ENCODE measurements at places on chromosomes 16 and 17. TPM values are rescaled to one million over a fixed set of nuclear protein-coding genes. Genes with fewer than 3 reads are reported as not detected.
A peak's percentile ranks its signal among the peaks of the same experiment; 100 is the strongest.

Gene PITPNM3
- total RNA-seq = 13.7 TPM

Gene PPY
- not detected for total RNA-seq

Gene ATP2C2
- 188 TPM for total RNA-seq

Gene SEZ6
- 0.81 TPM for total RNA-seq

Gene CCL4
- 4.5 TPM for total RNA-seq

Gene FMNL1
- 5.4 TPM for total RNA-seq

Gene ZNF768
- total RNA-seq = 58.7 TPM

Gene CBLN1
- 0.39 TPM for total RNA-seq

Gene IL17C
- total RNA-seq = not detected

Gene YPEL2
- 27.2 TPM for total RNA-seq

Gene SSTR5
- not detected for total RNA-seq

Gene SLC13A5
- not detected for total RNA-seq

GRCh38 chr17:64164596-64165285 is 34.8 kb upstream of the ERN1 start:
- DNase-seq = no peak

DNA sequence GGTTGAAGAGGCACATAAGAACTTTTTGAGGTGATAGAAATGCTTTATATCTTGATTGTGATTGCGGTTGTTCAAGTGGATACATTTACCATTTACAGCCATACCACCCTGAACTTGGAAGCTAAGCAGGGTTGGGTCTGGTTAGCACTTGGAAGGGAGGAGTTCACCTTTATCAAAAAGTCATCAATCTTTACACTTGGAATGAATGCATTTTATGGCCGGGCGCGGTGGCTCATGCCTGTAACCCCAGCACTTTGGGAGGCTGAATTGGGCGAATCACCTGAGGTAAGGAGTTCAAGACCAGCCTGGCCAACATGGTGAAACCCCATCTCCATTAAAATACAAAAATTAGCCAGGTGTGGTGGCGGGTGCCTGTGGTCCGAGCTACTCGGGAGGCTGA is 9.5 kb upstream of the GJD3 start:
- DNase-seq = no peak

GRCh38 chr17:28878981-28879380 is 18.6 kb downstream of the FLOT2 start:
- DNase-seq = no peak

DNA sequence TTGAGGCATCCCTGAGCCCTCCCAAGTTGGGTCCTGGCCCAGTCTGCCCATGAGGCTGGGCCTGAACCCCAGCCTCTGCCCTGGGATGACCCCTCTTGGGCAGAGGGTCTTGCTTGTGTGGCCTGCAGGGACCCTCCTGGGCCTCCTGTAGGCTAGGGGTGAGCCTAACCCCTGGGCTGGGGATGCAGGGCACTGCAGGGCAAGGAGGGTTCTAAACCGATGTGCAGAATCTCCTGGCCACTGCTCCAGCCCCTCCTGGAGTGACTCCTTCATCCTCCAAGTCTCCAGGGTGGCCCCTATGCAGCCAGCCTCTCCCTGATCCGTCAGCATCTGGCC is 37.5 kb downstream of the LGALS9 start:
- no peak for DNase-seq

DNA sequence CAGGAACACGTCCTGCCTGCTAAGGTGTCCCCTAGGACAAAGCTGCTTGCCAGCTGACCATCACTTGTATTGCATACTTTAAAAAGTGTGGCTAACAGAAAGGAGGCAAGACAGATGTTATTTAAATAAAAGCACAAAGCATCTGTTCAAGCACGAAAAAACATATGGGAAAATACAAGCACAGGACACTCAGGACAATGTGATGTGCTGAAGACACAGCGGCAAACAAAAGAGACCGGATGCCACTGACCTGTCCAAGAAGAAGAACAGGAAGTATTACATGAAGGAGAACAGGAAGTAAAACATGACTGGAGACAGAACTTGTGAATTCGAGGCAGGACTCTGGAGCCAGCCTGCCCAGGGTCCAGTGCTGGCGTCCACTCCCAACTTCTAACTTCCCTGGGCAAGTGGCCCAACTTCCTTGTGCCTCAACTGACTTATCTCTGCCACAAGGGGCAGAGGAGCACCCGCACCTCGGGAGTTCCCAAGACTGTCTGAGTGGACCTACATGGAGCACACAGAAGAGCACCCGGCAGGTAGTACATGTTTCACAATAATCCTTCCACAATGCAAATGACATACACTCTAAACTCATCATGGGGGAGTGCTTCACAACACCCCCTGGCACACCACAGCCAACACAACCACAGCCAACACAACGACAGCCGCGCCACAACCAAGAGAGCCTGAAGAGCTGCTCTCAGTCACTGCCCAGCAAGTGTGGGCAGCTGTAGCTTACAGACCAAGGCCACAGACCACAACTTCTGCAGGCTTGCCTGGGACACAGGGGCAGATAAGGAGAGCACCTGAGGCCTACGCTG is 36.6 kb downstream of the ANKRD11 start:
- peak; percentile 37 for DNase-seq

GRCh38 chr16:58485184-58485887 is 14.6 kb upstream of the NDRG4 start:
- DNase-seq = no peak

- no peak for DNase-seq
These were observed 536.5 kb upstream of the CDH11 start for GRCh38 chr16:65658349-65658748.

- DNase-seq = peak; percentile 59
These were observed 7.3 kb downstream of the ABI3 start for GRCh38 chr17:49217651-49218413.

GRCh38 chr16:85195900-85196772 is 83.9 kb upstream of the CIBAR2 start:
- DNase-seq = peak; percentile 33

- peak; percentile 85 for DNase-seq
These were observed 7.7 kb upstream of the PPL start for GRCh38 chr16:4944333-4945281.

DNA sequence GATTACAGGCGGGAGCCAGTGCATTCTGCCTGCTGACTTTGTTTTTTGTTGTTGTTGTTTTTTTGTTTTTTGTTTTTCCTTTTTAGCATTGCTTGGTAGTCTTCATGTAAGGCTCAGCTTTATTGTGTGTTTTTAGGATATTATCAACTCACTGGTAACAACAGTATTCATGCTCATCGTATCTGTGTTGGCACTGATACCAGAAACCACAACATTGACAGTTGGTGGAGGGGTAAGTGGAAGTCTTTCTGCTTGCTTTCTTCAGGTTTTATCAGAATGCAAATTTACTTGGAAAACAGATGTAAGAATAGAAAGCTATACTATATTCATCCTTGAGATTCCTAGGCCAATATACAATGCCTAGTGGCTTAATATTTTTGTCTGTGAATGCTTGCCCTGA is 3.3 kb upstream of the CMTM1 start:
- no peak for DNase-seq

- peak; percentile 50 for DNase-seq
These were observed at the start of gene FOXC2 for GRCh38 chr16:86566601-86566965. Gene FOXC2, plus strand, starts transcription at chr16:86566829. Its CDS starts 507 bp downstream, at chr16:86567336.

- peak; percentile 51 for DNase-seq
These were observed 542 bp downstream of the SLC39A11 start for GRCh38 chr17:73091770-73092522.

DNA sequence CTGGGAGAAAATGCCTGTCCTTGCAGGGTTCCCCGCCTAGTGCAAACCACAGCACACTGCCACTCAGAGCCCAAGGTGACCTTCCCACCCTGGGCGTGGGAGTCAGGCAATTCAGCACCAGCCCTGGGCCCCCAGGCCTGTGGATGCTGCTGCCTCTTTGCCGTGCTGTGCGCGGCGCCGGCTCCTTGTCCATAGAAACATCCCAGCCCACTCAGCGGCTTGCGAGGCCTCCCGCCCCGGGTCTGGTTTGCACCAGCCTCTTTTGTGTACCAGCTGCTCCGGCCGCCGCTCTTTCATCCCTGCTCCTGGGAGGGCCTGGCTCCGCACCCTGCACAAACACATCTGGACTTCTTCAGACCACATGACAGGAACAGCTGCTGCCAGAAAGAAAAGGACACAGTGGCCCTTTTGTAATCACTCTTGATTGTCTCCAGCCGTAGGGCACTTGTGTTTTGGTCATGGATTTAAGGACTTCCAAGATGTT is 75.4 kb upstream of the SDK2 start:
- peak; percentile 43 for DNase-seq

DNA sequence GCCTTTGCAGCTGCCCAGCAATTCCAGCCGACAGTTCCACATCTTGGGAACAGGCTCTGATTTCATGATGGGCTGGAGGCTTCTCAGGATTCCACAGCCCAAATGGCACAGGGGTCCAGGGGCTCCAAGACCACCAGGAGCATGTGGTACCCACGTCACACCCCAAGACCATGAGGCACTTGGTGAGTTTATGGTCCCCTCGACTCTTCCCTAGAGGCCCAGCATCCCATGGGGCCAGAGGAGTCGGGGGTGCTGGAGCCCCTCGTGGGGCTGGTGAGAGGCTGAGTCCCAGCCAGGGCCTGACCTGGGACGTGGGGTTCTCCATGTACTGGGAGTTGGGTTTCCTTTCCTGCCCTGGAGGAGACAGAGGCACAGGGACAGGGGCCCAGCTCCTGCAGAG is 10.1 kb upstream of the KRTAP17-1 start:
- DNase-seq = no peak

DNA sequence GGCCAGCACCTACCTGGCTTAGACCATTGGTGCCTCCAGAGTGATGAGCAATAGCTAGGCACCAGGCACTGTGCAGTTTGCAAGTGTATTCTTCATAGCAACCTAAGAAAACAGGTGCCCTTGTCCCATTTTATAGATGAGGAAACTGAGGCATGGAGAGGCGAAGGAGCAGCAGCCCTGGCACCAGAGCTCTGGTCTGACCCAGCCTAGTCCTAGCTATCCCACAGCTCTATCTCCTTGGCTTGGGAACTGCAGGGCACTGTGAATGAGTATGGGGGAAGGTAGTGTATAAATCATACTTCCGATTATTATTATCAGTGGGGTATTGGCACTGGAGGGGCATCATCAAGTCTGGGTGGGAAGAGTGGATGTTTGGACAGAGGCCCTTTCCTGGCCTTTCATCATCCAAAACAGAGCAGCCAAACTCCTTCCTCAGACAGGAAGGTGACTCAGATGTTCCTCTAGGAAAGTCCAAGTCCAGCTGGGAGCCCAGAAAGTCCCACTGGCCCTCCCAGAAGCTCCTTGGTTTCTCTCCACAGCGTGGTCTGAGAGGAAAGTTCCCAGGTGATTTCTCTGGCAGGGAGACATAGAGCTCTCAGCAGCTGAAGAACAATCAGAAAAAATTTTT is 32.0 kb upstream of the PLLP start:
- no peak for DNase-seq

GRCh38 chr17:10224582-10225195 is 26.3 kb upstream of the GAS7 start:
- DNase-seq = no peak

GRCh38 chr16:31404353-31405064 is 11.4 kb downstream of the ITGAD start:
- no peak for DNase-seq

- DNase-seq = no peak
These were observed 457.0 kb downstream of the CDH8 start for GRCh38 chr16:61579195-61579594.

- DNase-seq = no peak
These were observed 47.5 kb downstream of the GDPD1 start for GRCh38 chr17:59267776-59268175.

DNA sequence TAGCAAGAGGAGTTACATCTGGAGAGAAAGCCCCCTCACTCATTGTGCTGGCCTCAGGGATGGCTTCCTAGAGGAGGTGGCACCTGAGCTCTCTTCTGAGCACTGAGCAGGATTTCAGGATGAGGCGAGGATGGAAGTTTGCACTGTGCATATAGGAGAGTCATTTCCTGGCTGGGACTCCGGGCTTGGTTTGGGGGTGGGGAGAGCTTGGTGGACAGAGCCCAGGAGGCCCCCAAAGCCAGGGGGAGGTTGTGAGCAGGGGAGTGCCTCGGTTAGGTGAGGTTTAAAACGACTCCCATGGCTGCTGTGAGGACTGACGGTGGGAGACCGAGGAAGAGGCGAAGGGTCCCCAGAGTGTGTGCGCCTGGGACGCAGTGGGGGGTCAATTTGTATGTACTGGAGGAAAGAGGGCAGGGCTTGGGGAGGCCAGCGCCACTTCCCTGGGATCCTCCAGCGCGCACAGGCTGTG is 1.2 kb downstream of the CAMKK1 start:
- no peak for DNase-seq

DNA sequence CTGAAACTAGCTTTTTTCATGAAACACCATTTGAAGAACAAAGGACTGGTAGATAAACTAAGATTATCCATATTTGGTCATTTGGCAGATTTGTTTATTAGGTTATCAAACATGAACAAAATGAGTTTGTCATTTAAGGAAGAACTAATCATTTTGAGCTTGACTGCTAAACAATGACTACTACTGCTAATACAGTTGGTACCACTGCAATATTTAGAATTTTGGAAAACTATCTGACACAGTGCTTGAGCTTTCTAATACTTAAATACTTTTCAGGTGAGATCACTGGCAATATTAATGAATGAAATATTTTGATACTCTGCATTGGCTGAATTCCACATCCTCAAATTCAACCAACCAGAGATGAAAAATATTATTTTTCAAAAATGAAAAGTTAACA is 47.2 kb downstream of the MED13 start:
- DNase-seq = no peak

GRCh38 chr17:67558740-67559380 is 158.9 kb upstream of the NOL11 start:
- DNase-seq = no peak

DNA sequence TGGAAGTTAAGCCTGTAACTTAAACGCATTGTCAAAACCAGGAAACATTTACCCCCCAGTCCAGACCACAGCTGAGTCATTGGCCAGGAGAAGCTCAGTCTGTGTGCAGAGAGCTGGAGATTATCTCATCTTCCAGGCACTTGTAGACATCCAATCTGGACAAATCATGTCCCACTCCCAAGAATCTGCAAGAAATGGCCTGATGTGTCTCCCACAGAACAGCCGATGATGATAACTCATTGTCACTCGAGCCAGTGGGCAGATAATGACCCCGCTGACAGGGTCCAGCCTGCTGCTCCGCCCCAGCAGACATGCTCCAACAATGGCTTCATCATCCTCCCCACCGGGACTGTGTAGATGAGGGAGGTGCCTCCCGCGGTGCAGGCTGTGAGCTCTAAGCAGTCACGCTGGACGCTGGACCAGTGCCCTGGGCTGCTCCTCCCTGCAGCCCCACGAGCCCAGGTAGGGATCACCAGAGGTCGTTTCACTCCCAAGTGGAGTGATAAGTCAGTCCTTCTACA is 322.5 kb downstream of the C16orf95 start:
- DNase-seq = no peak

GRCh38 chr17:34670618-34671017 is 91.2 kb downstream of the TMEM132E start:
- DNase-seq = no peak

All from left colon (tissue), 2 donors.